ENCODE measurements at places on chromosomes 16 and 17. TPM values are rescaled to one million over a fixed set of nuclear protein-coding genes. Genes with fewer than 3 reads are reported as not detected.

The ITPRIPL2 gene
- 17.7 TPM for total RNA-seq

The AOC2 gene
- total RNA-seq: 1.6 TPM

The HBM gene
- total RNA-seq: not detected

The NHLRC4 gene
- 0.13 TPM for total RNA-seq

The C16orf86 gene
- 0.38 TPM for total RNA-seq

The HOXB7 gene
- 39.7 TPM for total RNA-seq

The PIK3R5 gene
- total RNA-seq: not detected

The C17orf50 gene
- total RNA-seq: not detected

The CENPV gene
- total RNA-seq: 169 TPM

The NPIPB4 gene
- 23.8 TPM for total RNA-seq

The POLR2A gene
- 58.6 TPM for total RNA-seq

The FBXW10 gene
- total RNA-seq: not detected

The TNS4 gene
- 148 TPM for total RNA-seq
